ENCODE measurements at places on chromosomes 3 and 15.

GRCh38 chr3:43062040-43062563 lies 43.8 kb downstream of the POMGNT2 start:
- peak; percentile 64 for DNase-seq

- DNase-seq = no peak
Observed at GRCh38 chr3:174376346-174376745, 482.8 kb upstream of the NAALADL2 start.

GRCh38 chr15:81680829-81681228 lies 306.8 kb upstream of the TMC3 start:
- no peak for DNase-seq

GRCh38 chr3:33202711-33203457 lies 15.7 kb downstream of the SUSD5 start:
- DNase-seq = no peak

DNA sequence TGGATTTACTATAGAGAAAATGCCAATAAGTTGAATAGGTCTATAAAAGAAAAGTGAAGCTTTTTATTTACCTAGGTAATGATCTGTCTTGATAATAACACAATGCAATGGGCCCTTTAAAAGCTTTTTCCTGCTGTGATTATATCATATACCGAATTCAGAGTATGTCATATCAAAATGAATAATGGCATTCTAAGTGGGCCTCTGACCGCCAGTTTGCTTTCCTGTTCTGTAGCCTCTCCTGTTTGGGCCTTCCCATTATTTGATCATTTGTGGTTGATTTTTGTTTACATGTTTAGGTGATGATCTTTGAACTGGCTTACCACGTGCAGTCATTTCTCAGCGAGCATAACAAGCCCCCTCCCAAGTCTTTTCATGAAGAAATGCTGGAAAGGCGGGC lies 14.9 kb downstream of the EIF2AK4 start:
- DNase-seq = no peak

- DNase-seq = no peak
Observed at GRCh38 chr3:37279236-37279635, 104.9 kb upstream of the LRRFIP2 start.

DNA sequence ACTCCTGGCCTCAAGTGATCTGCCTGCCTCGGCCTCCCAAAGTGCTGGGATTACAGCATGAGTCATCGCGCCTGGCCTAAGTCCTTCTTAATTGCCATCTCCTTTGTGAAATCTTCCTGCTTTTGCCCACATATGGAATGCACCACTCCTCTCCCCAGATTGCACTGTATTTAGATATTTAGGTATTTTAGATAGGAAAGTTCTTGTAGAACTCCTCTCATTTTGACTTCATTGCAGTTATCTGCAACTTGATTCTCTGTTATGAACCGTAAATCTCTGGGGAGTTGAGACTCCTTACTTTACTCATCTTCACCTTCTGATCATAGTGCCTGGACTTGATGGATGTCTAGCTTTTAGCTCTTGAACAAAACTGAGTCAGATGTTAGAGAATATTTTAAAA lies 150.7 kb downstream of the AKAP13 start:
- DNase-seq = no peak

DNA sequence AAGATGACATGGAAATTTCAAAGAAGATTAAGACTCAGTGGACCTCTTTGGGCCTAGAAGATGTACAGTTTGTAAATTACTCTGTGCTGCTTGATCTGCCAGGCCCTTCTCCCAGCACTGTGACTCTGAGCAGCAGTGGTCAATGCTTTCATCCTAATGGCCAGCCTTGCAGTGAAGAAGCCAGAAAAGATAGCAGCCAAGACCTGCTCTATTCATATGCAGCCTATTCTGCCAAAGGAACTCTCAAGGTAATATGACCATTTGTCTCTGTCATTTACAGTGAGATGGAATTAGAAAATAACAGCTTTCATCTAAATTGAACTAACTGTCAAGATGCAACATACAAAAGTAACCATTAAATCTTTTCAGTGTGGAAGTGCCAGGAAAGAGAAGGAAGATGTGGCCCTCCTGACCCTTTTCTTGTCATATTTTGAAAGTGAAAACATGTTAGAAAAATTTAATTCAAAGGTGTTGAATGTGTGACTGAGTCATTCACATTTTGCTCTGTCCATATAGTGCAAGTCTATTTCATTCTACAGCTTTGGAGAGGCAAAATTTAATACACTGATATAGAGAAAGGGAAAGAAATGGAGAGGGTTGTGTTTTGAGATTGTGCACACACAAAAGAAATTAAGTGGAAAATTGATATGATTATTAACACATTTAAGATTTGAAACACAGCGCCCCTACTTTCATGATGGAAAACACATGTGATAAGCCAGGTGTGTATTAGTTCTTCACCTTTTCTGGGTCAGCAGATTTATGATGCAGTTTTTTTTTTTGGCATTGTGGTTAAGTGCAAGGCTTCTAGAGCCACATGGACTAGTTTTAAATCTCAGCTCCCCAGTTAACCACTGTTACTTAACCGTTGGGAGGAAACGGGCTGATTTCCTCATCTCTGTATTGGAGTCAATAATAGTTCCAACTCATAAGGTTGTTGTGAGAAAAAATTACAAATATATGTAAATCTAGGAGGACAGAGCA lies 375.1 kb downstream of the NAALADL2 start:
- no peak for DNase-seq

- no peak for DNase-seq
Observed at GRCh38 chr3:158768881-158769543, 32.8 kb upstream of the MFSD1 start.

DNA sequence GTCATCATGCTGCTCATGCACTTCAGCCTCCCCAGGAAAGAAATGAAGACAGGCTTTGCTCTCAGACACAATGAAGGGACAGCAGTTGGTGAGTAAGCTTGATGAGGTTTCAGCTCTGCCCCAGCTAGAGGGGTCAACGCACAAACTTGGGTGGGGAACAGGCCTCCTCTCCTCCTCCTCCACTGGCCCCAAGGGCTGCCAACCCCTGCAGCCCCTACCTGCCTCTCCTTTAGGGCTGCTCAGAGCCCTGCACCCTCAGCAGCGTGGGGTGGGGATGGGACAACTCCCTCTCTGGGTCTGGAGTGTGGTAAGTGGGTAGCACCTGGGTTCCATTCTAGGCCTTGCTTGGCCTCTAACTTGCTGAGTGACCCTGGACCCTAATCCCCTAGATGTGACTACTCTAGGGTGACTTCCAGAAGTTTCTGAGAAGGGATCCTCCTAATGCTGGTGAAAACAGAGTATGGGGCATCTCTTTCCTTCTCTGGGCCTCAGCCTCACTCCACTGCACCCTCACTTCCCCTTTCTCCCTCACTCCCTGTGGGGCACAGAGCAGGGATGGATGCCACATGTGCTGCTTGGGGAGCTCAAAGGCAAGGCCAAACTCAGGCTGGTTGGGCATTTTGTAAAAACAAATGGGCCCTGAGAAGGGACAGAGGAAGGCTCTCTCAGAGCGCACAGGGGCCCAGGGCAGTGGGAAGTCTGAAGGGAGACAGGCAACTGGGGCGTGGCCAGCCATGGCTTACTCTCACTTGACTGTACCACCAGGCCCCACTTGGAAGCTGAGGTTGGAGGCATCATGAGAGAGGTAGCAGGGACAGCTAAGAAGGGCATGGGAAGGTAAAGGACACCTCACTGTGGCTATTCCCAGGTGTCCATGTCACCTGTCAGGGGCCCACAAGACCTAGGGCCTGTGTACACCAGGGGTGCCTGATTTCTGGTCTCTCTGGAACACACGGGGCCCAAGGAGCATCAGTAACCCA lies 64.0 kb downstream of the SYNM start:
- no peak for DNase-seq

- DNase-seq = no peak
Observed at GRCh38 chr3:119911748-119912147, 129.8 kb downstream of the NR1I2 start.

- no peak for DNase-seq
Observed at GRCh38 chr3:11558002-11558401, 85.7 kb downstream of the VGLL4 start.

DNA sequence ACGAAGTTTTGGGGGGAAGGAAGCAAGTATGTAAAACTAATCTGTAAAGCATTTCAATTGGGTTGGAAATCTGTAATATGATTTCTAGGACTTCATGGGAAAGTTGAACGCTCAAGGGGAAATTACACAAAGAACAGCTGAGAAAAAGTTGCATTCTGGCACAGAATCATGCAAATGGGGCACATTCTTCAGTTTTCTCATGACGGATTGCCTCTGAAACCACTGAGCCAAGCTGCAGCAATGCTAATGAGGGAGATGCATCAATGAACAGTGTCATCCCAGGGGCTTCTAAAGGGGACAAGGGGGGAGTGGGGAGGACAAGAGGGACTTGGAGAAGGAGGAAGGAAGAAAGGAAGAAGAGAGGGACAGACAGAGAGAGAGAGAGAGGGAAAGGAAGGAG lies 291.4 kb upstream of the ATP11B start:
- DNase-seq = no peak

- no peak for DNase-seq
Observed at GRCh38 chr3:11452885-11453847, 181.0 kb downstream of the ATG7 start.

DNA sequence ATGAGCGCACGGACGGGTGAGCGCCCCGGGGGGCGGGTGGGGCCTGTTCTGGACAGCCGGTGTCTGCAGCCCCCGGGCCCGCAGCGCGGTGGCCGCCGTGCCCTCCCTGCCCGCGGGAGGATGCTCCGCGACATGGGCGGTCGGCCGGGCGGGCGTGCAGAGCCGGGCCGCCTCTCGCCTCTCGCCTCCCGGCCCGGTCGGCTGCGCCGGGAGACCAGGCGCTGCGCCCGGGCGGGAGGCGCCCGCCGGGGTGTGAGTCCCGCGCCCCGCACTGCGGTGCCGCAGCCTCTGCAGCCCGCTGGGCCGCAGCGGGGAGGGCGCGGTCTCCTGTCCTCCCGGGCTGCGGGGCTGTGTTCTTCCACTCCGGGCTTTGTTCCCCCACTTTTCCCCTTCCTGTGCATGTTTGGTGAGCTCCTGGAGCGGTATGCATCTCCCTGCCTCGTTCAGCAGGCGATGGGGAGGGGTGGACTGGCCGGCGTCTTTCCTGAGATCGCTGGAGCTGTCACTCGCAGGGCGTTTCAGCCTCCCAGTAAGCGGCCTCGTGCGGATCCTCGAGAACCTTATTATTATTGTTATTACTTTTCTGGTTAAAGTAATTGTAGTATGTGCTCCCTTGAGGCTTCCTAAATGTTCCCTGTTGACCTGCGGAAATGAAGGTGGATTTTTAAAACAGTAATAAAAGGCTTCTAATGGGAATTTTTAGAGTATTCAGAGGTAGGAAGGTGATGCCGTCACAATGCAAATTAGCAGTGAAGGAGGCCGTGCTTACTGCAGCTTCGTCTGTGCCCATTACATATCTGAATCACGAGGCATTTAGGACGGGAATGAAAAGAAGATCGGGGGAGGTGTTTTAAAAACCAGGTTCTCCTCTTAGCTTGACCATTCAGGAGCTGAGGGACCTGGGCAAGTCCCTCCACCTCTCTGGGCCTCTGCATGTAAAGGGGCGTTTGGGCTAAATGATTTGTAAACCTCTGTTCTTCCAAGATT lies 593 bp downstream of the TMOD2 start:
- DNase-seq = peak; percentile 48

Measured in SK-N-DZ (cell line).